ENCODE measurements at places on chromosomes 12 and 14.

GRCh38 chr14:101189962-101190560 is 286.5 kb upstream of the RTL1 start:
- DNase-seq: no peak

DNA sequence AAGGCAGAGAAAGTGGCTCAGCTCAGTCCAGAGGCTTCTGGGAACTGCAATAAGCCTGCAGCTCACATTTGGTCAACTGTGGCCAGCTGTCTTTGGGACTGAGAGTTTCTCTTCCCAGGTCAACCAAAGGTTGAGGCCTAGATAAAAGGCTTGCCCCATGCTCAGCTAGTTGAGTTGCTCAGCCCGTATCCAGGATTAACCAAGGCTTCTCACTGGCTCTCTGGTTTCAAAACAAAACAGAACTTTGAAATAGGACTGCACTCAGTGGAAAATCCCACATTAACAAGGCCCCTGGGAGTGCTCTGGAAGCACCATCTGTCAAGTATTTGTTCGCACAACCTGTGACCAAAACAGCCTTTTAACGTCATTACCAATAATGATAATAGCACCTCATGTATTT is 40.3 kb upstream of the NUAK1 start:
- DNase-seq: no peak

DNA sequence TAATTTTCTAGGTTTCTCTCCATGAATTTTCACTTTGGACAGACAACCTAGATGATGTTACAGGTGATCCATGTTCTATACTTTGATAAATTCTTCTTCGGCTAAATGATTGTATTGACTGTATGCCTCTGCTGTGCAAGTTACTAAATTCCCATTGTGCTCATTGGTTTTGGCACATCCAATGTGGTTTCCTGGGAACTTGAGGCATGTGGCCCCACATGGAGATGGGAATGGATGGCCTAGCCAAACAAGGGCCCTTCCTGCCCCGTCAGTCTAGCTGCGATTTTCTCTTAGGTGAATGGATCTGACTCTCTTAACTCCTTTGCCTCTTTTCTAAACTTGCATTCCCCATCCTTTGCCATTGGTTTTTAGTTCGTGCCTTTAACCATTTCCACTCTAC is 186.2 kb downstream of the PELI2 start:
- DNase-seq: no peak

DNA sequence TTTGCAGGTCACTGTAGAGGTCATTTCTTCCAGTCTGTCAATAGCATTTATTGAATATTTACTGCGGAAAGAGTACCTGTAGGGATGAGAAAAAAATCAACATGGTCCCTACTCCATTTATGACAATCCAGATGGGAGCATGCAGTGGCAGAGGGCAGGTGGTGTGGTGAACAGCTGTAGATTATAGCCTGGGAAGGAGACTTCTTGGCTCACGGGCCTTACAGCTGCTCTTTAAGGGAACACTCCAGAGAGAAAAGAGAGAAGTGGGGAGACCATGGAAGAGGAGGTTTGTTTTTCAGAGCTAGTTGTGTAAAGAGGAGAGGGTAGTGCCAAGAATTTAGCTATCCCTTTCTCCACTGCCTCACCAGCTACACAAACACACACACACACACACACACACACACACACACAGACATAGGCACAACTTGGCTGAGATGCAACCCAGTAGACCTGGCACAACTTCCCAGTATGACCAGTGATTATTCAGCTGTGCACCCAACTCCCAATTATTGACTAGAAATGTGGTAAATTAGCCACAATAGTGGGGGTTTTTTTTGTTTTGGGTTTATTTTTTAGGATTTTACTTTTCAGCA is 41.0 kb downstream of the GPHB5 start:
- DNase-seq: no peak

DNA sequence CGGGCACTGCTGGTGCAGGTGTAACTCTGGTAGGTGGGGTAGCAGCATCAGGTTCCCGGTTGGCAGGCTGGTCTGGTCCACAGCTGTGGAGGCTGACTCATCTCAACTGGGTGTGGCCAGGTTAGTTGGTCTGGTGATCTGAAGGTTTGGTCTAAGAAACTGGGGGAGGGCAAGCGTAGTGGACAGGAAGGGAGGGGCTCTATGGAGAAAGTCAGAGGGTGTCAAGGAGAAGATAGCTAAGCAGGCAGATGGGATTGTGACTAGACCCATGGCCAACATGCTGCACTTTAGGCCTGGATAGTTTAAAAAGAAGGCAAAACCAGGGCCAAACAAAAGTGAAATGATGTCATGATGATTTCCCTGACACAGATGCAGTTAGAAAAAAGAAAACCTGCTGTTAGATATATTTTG is 7.9 kb downstream of the TRIM9 start:
- no peak for DNase-seq

- DNase-seq: no peak
These were observed 40.9 kb downstream of the TMEM30B start for GRCh38 chr14:61240206-61240605.

GRCh38 chr12:52003591-52003990 is 3.2 kb upstream of the TAMALIN start:
- DNase-seq: no peak

- no peak for DNase-seq
These were observed 78.8 kb downstream of the SEC23A start for GRCh38 chr14:39023939-39024871.

- no peak for DNase-seq
These were observed 10.5 kb downstream of the NTF3 start for GRCh38 chr12:5442251-5443006.

DNA sequence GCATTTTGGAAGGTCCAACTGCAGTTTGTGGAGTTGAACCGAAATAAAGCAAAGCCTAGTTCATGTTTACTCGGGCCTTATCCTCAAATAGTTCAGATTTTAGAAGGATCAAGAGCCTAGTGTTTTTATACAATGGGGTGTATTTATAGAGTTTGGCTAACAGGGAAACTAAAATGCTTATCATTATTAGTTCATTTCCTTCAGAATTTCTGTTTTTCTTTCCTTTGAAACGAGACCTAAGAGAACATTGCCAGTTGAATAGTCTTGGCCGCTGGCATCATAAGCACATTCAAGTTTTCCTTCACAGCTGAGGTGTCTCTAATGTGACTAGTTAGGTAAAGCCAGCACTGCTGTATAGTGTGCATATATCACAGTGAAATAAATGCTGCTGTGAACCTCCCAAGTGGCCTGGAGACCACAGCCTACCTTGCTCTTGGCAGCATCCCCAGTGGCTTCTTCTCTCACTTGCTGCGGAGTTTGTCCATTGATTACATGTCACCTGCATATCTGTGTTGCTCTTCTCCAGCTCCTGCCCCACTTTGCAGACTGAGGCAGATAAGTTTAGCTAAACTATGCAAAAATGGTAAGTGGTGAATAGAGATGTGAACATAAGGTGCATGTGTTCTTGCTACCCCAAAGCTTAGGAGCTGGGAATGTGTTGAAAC is 88.8 kb downstream of the ANO6 start:
- no peak for DNase-seq

- no peak for DNase-seq
These were observed 36.1 kb downstream of the SNX6 start for GRCh38 chr14:34593740-34594375.

DNA sequence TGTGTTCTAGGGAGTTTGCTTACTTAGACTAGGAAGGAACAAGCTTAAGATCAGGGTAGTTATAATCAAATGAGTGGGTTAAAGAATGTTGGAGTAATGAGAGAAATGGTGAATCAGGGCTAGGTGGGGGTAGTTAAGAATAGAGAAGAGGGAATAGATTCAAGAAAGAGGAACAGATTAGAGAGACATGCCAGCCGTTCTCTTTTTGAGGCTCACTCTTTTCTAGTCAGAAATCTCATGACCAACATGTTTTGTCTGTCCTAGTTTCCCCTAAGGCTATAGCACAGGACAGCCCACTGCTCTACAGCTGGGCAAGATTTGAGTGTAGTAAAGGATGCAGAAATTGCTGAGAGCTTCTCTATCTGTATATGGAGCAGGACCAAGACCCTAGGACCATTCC is 258.4 kb downstream of the AKAP6 start:
- no peak for DNase-seq

DNA sequence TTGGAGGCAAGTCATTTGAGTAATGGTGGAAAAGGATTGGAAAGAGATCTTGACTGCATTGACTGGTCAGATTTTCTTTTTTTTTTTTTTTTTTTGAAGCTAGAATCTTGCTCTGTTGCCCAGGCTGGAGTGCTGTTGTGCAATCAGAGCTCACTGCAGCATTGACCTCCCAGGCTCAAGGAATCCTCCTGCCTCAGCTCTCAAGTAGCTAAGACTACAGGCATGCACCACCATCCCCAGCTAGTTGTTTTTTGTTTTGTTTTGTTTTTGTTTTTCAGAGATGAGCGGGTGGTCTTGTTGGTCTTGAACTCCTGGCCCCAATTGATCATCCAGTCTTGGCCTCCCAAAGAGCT is 30.9 kb upstream of the FAM222A start:
- no peak for DNase-seq
